NCI-H1105 (cell line): ENCODE measurements at places on chromosomes 11 and 22.

DNA sequence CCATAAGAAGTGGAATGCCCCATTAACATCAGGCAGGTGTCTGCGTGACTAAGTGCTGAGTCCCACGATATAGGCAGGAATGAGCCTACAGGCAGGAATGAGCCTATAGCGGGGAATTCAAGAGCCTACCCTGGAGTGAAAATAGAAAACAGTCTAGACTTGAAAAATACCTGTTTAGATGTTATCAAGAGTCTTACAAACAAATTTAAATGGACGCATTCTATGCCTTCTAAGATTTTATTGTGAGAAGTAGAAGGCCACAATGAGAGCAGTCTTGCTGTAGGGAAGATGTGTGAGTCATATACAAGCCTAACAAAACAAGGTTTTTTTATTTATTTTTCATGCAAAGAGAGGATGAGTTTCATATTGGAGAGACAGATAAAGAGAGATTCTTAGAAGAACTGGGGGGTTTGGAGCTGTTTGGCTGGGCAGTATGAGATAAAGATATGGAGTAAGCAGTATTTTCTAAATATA is 200.8 kb upstream of the ZC3H12C start:
- DNase-seq = no peak

DNA sequence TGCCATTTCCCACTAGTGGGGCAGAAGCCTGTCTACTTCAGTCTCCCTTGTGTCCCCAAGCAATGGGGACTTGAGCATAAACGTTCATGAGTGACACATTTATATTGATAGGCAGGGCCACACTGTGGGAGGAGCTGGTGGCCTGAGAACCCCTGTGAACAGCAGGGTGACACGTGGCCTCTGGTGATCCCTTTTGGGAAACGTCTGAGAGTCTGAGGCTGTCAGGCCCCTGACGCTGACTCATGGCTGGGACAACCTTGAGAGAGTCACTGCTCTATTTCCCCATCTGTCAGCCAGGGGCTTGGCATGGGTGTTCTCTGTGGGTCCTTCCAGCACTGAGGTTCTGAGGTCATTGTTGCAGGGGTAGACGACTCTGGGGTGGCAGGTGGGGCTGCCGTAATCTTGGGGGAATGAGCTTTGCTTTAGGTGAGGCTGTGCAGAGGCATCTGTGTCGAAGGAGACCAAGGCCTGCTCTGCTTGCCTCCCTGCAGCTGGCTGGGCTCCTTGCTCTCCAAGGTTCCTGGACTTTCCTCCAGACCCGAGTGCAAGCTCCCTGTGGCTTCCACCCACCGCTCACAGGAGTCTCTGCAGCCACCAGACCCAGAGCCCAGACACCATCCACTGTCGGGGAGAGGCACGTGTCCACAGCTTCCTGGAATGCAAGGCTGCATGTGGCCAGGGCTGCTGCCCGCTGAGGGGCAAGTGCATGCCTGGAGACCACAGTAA is 54.7 kb downstream of the SMIM38 start:
- DNase-seq = no peak

DNA sequence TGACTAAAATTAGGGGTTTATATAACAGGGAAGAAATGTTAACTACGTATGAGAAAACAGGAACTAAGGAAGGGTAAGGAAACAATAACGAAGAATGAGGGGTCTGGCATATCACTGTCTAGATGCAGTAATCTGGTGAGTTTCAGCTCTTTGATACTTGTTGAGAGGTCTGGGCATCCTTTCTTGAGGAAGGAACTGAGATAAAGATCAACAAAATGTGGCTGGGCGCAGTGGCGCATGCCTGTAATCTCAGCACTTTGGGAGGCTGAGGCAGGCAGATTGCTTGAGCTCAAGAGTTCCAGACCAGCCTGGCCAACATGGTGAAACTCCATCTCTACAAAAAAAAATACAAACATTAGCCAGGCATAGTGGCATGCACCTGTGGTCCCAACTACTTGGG is 2.7 kb downstream of the DCDC1 start:
- no peak for DNase-seq

DNA sequence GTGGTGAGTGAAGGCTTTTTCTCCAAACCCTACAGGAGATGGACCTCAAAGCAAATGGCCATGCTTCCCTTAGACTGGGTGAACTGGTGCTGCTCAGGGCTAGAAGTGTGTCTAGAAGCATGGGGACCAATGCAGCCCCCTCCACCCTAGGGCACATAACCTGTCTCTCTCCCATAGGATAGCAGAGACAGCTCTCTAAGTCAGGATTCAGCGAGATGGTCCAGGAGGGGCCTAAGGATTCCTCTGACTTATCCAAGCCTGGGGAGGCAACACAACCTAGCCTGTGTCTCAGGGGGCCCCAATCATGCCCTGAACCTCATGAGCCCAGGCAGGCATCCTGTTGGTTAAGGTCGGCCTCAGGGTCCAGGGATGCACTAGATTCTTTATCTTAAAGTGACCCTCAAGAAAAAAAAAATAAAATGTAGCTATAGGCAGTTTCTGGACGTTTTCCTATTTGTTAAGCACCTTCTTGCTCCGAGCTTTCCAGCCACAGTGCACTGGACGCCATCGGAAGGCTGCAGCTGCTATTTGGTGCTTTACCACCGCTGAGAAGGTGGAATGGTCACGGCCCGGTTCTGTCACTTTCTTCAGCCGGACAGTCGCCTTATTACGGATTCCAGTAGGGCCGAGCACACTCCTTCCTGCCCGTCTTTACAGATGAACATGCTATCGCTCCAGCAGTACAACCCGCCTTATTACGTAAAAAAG is 5.0 kb upstream of the CCND1 start:
- DNase-seq = no peak

- DNase-seq = peak; percentile 69
These were observed 24.1 kb downstream of the KCNE3 start for GRCh38 chr11:74443071-74443864.

- DNase-seq = no peak
These were observed 63.2 kb downstream of the OTOG start for GRCh38 chr11:17610085-17610894.

DNA sequence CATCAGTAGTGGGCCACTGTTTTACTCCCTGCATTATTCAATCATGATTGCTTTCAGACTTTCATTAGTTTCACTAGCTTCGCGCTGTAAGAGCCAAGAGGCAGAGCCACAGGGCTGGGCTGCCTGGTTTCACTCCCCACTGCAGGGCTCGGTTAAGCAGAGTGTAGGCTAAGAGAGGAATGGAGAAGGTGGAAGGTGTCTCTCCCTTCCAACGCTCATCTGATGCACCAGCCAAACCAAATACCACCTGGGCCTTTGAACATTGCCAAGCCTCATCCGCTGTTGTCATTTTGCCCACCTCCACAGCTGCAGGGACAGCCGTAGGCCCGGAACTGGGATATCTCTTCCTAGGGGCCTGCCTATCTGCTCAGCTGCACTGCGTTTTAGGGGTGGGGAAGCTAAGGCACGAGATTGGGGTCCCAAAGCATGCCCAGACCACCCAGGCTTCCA is 480 bp upstream of the SMARCB1 start:
- DNase-seq = no peak

DNA sequence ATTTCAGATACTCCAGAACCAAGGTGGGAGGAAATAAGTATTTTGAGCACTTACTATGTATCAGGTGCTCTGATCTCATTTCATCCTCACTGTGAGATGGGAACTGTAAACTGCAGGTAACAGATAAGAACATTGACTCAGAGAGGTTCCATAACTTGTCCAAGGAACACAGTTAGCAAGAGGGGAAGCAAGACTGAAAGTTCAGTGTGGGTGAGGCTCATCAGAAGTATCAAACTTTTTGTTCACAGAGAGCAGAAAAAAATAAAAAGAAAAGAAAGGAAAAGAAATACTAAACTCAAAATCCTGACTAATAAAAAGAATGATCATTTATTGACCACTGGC is 37.1 kb downstream of the RAB30 start:
- no peak for DNase-seq

- no peak for DNase-seq
These were observed 22.2 kb downstream of the MRGPRG start for GRCh38 chr11:3196161-3197043.

- no peak for DNase-seq
These were observed 122.6 kb upstream of the SORL1-AS1 start for GRCh38 chr11:121575250-121575962.

- DNase-seq = no peak
These were observed 1.3 kb downstream of the SELENOM start for GRCh38 chr22:31106001-31106571.

- DNase-seq = peak; percentile 7
These were observed 174.2 kb upstream of the DDI1 start for GRCh38 chr11:103862094-103862801.

DNA sequence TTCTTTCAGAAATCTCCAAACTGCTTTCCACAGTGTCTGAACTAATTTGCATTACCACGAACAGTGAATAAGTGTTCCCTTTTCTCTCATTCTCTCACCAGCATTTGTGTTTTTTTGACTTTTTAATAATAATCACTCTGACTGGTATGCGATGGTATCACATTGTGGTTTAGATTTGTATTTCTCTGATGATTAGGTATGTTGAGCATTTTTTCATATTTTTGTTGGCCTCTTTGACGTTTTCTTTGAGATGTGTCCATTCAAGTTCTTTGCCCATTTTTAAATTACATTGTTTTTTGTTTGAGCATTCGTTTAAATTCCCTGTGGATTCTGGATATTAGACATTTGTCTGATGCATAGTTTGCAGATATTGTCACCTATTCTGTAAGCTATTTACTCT is 1639.6 kb upstream of the TENM4 start:
- DNase-seq = no peak

DNA sequence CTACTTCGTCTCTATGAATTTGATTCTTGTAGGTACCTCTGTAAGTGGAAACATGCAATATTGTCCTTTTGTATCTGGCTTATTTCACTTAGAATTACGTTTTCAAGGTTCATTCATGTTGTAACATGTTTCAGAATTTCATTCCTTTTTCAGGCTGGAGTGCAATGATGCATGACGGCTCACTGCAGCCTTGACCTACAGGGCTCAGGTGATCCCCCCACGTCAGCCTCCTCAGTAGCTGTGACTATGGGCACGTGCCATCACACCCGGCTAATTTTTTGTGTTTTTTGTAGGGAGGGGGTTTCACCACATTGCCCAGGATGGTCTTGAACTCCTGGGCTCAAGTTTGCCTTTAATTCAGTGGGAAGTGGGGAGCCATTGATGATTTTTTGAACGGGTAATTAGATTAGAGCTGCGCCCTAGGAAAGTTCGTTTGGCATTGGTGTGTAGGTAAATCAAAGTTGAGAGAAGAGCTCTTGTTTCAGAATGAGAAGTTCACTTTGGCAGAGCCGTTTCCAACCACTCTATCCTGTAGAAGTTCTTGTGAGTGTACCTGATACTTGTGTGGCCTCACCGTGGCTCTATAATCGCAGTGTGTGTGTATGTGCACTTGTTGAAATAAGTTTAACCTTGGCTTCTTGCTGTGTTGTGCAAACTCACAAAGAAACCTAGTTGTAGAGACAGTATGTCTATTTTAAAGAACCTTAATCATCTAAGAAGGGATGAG is 115.9 kb downstream of the NAV2 start:
- no peak for DNase-seq

GRCh38 chr11:129992161-129992944 is 10.3 kb downstream of the PRDM10 start:
- peak; percentile 44 for DNase-seq

DNA sequence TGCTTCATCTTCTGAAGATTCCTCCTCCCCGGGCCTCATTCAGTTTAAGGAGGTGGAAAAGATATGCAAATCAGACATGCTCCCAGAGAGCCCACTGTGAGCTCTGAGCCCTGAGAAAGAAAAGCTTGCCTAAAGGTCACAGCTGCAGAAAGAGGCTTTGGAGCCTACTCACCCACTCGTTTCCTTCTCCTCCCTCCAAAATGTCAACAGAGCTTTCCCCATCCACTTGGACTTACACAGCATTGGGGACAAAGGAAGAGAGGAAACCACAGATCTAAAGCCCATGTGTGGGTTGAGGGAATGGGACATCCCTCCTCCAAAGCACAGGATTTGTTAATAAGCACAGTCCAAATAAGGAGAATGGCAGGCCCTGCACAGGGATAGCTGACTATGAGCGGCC is 158.4 kb downstream of the ETS1 start:
- no peak for DNase-seq

- DNase-seq = no peak
These were observed 125.3 kb upstream of the TIMP3 start for GRCh38 chr22:32676191-32676590.

- peak; percentile 44 for DNase-seq
These were observed 263.8 kb upstream of the NARS2 start for GRCh38 chr11:78838417-78838816.

DNA sequence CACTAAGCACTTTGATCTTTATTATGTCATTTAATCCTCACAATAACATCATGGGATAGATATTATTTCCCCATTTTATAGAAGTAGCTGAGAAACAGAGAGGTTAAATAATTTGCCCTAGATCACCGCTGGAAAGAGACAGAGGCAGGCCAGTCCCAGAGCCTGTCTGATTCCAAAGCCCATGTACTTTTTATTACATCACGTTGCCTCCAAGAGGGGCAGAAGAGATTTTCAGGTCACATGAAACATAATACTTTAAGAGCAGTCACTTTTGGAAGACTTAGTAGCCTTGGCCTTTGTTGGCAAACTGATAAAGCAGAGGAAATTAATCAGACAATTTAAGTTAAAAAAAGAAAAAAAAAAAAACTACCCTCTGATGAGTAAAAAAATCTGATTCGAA is 200.2 kb upstream of the ARHGAP20 start:
- DNase-seq = no peak

DNA sequence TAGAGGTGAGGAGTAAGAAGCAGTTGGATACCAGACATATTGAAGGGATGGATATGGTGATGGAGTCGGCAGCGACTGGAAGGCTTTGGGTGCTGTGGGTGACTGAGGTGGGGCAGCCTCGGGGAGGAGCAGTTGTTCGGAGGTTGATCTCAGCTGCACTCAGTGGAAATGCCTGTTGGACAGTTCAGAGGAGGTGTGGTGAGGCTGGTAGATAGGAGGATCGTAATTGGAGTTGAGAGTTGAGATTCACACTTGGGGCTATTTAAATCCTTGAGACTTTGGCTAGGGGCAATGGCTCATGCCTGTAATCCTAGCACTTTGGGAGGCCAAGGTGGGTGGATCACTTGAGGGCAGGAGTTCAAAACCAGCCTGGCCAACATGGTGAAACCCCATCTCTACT is 6.9 kb downstream of the OTUB1 start:
- no peak for DNase-seq

- no peak for DNase-seq
These were observed 8.4 kb upstream of the ETS1 start for GRCh38 chr11:128595775-128596174.

- no peak for DNase-seq
These were observed 13.7 kb downstream of the NARS2 start for GRCh38 chr11:78560826-78561484.
